ENCODE measurements at places on chromosomes 2 and 18. TPM values are rescaled to one million over a fixed set of nuclear protein-coding genes. Genes with fewer than 3 reads are reported as not detected.

The SCYGR4 gene
- total RNA-seq = not detected

The KCNK3 gene
- 4.2 TPM for total RNA-seq

The RFTN2 gene
- total RNA-seq = 18.7 TPM

The CYP26B1 gene
- 3.7 TPM for total RNA-seq

The COL4A4 gene
- total RNA-seq = 0.74 TPM

Measured in temporal lobe (tissue), 4 donors.